ENCODE measurements at places on chromosomes 12 and 14.
A peak's percentile ranks its signal among the peaks of the same experiment; 100 is the strongest.

DNA sequence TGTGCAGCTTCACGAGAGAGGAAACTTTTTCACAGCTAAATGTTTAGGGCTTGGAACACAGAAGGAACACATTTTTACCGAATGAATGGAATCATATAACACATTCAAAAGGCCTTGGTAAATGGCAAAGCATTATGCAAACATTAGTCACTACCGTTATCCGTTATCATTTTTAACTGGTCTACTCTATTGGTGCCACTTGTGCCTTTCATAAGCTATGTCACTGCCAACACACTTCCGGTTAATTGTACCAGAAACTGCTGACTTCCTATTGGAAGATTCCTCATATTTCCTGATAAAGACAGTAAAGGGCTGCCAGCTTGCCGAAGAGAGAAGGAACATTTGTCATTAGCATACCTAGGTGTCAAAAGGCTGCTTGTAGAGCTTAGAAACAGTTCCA, 169.2 kb downstream of the APAF1 start:
- DNase-seq: no peak

GRCh38 chr12:110841007-110841406, 5.8 kb upstream of the CCDC63 start:
- DNase-seq: no peak

DNA sequence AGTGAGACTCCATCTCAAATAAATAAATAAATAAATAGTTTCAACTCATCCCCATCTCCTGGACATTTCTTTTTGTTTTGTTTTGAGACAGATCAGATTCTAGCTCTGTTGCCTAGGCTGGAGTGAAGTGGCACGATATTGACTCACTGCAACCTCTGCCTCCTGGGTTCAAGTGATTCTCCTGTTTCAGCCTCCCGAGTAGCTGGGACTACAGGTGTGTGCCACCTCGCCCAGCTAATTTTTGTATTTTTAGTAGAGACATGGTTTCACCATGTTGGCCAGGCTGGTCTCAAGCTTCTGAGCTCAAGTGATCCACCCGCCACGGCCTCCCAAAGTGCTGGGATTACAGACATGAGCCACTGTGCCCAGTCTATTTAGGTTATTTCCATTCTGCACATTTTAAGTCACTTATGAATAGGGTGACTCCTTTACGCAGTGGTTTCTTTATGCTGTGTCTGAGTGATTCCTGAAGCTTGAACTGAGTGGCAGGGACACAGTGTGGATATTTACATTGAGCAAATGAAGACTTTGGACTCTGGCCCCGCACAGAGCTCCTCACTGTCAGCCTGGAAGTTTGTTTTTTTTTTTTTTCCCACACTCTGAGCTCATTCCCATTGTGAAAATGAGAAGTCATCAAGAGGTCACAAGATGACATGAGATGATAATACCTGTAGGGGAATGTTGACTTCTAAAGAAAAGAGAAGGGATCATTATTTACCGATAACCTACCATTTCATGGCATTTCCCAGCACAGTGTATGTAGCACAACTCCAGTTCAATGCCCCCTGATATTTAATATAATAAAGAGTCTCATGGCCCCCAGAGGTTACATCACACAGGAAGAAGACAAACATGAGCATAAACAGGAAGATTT, 72.6 kb downstream of the TBX3 start:
- DNase-seq: no peak

DNA sequence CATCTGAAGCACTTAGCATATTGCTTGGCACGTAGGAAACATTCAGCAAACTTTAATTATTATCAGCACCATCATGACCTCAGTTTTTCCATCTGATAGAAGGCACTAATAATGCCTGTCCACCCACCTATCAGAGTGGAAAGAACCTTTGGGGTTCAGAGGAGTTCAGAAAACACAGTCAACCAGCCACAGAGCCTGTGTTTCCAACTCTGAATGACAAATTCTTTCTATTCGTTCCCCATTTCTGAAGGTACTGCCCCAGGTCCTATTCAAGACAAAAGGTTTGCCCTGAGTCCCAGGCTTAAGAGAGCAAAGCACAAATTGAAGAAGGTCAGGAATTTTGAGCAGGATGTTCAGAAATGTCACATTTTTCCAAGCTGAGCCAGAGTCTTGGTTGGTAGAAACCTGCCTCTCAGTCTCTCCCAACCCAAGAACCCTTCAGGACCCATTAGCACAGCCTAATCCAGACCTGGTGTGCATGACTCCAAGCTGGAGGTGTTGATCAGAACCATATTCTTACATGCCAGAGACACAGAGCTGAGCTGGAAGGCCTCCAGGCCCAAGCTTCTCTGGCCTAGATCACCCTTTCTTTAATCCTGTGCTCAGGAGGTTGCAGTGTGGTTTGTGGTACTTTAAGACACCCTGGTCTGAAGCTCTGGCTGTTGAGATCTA, 114.4 kb downstream of the TBX5 start:
- no peak for DNase-seq

GRCh38 chr12:89703768-89704167, 4.9 kb downstream of the ATP2B1 start:
- no peak for DNase-seq

GRCh38 chr12:30268041-30268440, 427.6 kb downstream of the IPO8 start:
- DNase-seq: peak; percentile 60

GRCh38 chr12:54356951-54357356, 7.3 kb downstream of the GPR84 start:
- DNase-seq: peak; percentile 78

GRCh38 chr12:54052438-54053002, 1.1 kb upstream of the HOXC4 start:
- no peak for DNase-seq

- DNase-seq: peak; percentile 87
Measured at GRCh38 chr14:52313903-52314594, at the start of gene PTGER2. TSS of gene PTGER2 (plus strand) at chr14:52314312. CDS start at chr14:52314549, 237 bp downstream.

DNA sequence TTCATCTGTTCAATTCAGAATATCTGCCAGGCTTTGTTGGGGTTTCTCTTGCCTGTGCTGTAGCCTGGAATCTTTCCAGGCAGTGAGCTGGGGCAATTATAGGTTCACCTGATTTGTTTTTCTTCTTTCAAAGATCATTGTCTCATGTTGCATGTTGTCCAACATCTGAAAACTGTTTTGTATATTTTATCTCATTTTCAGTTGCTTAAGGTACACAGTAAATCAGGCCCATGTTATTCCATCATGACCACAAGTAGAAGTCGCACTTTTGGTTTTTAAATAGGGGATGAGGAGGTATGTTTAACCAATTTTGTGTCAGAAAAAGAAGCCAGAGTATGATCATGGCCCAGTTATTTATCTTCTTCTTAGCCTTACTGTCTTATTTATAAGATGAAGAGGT, 24.9 kb upstream of the FUT8 start:
- no peak for DNase-seq

DNA sequence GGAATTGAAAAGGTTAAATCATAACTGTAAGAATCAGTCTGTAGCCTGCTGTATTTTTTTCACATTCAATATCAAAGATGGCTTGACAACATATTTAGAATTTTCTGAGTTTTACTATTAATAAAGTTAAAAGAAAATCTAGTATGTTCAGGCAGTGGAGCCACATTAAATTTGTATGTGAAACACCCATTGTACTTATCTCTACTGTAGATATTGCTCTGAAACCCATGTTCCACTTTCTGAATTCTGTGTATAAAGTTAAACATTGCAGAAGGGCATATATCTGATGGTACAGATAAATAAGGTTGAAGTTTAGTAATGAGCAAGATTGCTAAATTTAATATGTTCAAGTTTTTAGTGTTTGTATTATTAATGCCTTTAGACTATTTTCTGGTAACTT, 172.7 kb downstream of the FOXA1 start:
- no peak for DNase-seq

GRCh38 chr12:63052696-63053095, 98.3 kb downstream of the AVPR1A start:
- DNase-seq: no peak

- DNase-seq: no peak
Measured at GRCh38 chr12:93315907-93316622, 61.7 kb upstream of the NUDT4 start.

GRCh38 chr14:78157494-78158437, 12.4 kb upstream of the NRXN3 start:
- peak; percentile 11 for DNase-seq

DNA sequence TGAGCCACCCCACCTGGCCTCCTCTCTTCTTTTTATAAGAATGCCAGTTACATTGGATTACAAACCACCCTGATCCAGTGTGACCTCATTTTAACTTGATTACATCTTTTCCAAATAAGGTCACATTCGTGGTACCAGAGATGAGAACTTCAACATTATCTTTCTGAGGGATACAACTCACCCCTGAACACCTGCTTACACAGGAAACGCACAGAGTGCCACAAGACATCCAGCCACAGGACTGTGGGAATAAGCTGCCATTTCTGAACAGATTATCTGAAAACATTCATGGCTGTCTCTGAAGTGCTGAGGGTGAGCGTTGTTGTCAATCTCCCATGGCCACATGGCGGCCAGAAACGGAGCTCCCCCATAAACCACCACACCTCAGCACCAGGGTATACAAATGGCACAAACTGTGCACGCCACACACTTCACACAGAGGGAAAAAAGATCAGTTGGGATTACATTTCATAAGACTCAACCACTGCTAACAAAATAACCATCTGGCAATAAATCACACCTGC, 23.7 kb downstream of the FOXN3 start:
- DNase-seq: no peak

GRCh38 chr14:33792720-33793368, 158.0 kb downstream of the EGLN3 start:
- peak; percentile 83 for DNase-seq

DNA sequence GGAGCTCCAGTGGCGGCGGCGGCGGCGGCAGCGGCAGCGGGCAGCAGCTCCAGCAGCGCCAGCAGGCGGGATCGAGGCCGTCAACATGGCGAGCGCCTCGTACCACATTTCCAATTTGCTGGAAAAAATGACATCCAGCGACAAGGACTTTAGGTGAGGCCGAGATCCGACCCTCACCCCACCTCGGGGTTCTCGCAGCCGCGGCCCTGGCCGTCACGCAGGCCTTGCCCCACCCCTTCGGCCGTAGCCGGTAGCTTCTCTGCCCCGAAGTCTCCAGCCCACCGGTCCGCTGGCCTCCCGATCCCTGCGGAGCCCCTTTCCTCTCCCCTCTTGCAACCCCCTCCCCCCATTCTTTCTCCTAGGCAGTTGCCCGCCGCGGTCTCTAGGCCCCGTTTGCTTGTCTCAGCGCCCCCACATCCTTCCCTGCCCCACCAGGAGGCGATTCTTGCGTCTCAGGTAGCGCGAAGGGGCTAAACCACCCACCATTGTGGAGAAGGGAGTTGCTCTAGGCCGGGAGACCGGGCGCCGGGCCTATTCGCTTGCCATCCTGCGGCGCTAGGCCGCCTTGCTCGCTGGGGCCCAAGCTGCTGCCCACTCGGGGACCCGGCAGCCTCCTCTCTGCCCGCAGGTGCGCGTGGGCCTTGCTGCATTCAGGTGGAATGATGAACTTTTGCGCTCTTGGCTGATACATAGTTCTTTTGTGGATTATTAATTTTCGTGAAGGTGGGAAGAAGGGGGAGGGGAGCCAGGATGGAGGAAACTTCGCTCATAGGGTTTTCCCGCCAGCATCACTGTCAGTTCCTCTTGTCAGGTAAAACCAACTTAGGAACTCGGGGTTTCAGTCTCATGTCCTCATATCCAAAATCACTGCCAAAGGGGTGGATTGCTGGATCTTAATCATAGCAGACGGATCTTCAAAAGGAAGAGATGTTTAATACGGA, 745 bp downstream of the CAND1 start:
- peak; percentile 34 for DNase-seq

GRCh38 chr14:68637106-68638021, 155.5 kb downstream of the ZFP36L1 start:
- DNase-seq: peak; percentile 78

DNA sequence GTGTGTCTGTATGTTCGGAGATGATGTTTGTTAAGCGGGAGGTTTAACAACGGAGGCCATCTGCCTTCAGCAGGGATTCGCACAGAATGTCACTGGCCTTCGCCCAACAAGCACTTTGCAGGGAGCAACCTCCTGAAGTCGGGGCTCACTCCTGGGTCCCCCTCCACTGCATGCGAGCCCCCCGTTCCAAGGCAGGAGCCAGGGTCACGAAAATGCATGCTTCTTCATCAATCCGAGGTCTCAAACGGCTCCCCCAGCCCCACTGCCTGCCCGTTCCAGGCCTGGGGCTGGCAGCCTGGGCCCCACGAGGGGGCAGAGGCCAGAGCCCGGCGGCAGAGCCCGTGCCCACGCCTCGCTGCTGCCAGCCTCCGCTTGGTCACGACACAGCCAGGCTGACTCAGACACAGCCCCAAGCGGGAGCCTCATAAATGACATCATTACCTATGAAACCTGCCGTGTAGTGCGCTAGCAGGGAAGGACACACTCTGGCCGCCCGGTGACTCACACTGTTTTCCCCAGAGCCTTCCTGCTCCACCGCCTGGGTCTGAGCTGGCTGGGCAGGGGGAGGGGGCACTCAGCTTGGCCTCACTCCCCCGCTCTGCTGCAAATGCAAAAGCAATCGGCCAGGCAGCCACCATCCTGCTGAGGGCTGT, 169.5 kb upstream of the RTL1 start:
- DNase-seq: peak; percentile 96

DNA sequence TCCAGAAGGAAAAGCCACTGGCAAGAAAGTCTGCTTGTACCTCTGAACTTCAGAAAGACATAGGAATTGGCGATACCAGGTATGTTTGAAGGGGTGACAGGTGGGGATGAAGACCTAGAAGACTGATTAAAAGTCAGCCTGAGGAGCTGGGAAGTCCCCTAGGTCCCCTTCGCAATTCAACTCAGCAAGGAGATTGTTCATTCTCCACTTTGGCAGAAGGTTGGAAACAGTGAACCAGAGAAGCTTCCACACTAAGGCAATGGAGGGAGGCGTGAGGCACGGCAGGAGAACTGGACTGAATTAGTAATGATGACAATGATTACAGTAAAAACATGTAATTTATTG, 240.3 kb upstream of the TMPO start:
- DNase-seq: no peak

DNA sequence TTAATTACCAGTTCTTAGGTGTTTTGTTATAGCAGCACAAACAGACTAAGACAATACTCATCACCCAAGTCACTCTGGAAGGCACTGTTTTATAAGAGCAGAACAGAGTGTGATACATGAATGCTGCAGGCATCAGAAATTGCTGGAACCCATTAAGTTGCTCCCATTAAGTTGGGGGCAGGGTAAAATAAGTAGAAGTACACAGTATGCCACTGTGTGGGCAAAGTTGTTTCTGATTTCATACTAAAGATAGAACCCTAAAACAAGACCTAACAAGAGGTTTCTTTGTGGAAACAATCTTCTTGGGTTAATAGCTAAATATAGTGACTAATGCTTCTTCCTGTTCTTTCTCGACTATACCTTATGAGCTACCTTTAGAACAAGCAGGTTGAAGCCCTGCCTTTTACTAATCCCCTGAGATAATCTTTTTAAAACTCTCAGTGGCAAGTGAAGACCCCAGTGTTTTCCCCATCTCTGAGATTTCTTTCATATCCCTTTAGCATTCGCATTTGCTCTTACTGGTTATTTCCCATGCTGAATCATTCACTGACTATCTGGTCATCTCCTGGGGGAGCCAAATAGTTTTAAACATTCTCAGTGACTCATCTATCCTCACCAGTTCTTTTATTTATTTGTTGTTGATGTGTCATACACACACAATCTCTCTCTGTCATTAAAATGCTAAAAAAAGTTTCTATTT, 52.3 kb downstream of the SOCS2 start:
- peak; percentile 98 for DNase-seq

- DNase-seq: no peak
Measured at GRCh38 chr14:45970621-45971020, 681.0 kb downstream of the RPL10L start.
